CD4-positive, alpha-beta T cell (primary cell): ENCODE measurements at places on chromosomes 3 and 15.
A peak's percentile ranks its signal among the peaks of the same experiment; 100 is the strongest.

- no peaks in the 10 kb centered on the region for H3K36me3 ChIP-seq
- no peak for DNase-seq
- H3K4me3 ChIP-seq = no peak overlapping the region
Observed at GRCh38 chr3:171377859-171378258, 82.3 kb downstream of the TNIK start.

GRCh38 chr3:169581633-169582032, 81.9 kb downstream of the MECOM start:
- no peaks in the 10 kb centered on the region for H3K4me1 ChIP-seq
- no peak for DNase-seq
- H3K4me3 ChIP-seq = no peak overlapping the region
- H3K27ac ChIP-seq = no peak overlapping the region

DNA sequence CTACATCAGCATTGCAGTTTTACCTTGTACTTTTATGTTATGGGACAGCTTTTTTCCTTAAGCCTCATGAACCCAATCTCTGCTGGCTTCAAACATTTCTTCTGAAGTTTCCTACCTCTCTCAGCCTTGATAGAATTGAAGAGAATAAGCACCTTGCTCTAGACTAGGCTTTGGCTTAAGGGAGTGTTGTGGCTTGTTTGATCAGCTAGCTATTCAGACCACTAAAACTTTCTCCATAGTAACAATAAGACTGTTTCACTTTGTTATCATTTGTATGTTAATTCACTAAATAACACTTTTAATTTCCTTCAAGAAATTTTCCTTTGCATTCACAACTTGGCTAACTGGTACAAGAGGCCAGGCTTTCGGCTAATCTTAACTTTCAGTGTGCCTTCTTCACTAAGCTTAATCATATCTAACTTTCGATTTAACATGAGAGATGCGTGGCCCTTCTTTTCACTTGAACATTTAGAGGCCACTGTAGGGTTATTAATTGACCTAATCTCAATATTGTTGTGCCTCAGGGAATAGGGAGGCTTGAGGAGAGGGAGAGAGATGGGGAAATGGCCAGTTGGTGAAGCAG, 8.1 kb upstream of the TIGIT start:
- DNase-seq = no peak
- H3K27ac ChIP-seq = no peak overlapping the region
- H3K27me3 ChIP-seq = no peaks in the 10 kb centered on the region
- H3K36me3 ChIP-seq = no peaks in the 10 kb centered on the region
- peak overlapping the region; percentile 25 for H3K4me3 ChIP-seq

GRCh38 chr3:71917545-71917944, 132.6 kb upstream of the PROK2 start:
- DNase-seq = no peak
- H3K4me3 ChIP-seq = no peak overlapping the region
- no peak overlapping the region for H3K27ac ChIP-seq
- no peaks in the 10 kb centered on the region for H3K27me3 ChIP-seq

GRCh38 chr15:48318131-48318530, 13.1 kb upstream of the DUT start:
- H3K36me3 ChIP-seq = no peaks in the 10 kb centered on the region
- no peak overlapping the region for H3K4me3 ChIP-seq
- H3K27ac ChIP-seq = no peak overlapping the region
- no peaks in the 10 kb centered on the region for H3K4me1 ChIP-seq
- no peak for DNase-seq
